ENCODE measurements at places on chromosomes 13 and 19. TPM values are rescaled to one million over a fixed set of nuclear protein-coding genes. Genes with fewer than 3 reads are reported as not detected.

The OR7C1 gene
- polyA plus RNA-seq, result 0.09 TPM

The ERFL gene
- polyA plus RNA-seq, result 0.38 TPM

The ZNF776 gene
- 45.8 TPM for polyA plus RNA-seq

The COG3 gene
- 33.0 TPM for polyA plus RNA-seq

The VAV1 gene
- polyA plus RNA-seq, result 2.0 TPM

The SERPINE3 gene
- 1.2 TPM for polyA plus RNA-seq

- peak; percentile 1 for DNase-seq
These were observed 7.1 kb upstream of the CLPP start for GRCh38 chr19:6354098-6354674.

- DNase-seq, result no peak
These were observed 277 bp downstream of the GIPC1 start for GRCh38 chr19:14495672-14496028.

- no peak for DNase-seq
These were observed 178.7 kb upstream of the PCDH9 start for GRCh38 chr13:67408798-67409197.

DNA sequence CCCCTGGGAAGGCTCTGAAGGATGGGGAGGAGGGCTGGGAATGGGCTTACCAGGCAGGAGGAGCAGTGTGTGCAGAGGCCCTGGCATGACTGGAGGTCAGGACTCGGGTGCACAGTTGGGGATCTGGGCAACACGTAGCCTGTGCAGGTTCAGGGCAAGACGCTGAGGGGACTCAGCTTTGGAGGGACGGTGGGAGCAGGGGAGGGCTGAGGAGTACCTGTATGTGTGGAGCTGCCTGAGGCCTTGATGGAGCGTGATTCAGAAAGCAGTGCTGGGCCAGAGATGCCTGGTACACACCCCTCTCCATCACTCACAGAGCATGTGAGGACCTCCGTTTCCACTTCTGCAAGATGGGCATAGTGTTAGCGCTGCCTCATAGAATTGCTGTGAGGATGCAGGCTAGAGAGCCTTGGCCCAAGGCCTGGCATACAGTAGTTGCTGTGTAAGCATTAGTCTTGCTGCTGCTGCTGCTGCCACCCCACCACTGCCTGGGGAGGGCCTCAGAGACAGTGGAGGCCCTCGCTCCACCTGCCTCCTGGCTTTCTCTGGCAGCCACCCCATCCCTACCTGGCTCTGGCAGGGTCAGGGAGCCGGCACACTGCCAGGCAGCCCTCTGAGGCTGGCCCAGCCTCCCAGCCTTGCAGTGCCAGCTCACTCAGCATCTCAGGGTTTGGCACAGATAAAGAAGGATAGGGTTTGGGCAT lies 2.4 kb downstream of the PAK4 start:
- DNase-seq, result no peak

DNA sequence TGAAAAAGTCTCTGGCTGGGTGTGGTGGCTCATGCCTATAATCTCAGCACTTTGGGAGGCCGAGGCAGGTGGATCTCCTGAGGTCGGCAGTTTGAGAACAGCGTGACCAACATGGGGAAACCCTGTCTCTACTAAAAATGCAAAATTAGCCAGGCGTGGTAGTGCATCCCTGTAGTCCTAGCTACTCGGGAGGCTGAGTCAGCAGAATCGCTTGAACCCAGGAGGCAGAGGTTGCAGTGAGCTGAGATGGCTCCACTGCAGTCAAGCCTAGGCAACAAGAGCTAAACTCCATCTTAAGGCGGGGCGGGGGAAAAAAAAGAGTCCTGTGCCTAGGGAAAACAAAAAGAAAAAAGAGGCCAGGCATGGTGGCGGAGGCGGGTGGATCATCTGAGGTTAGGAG lies 2.2 kb downstream of the ZNF43 start:
- no peak for DNase-seq

DNA sequence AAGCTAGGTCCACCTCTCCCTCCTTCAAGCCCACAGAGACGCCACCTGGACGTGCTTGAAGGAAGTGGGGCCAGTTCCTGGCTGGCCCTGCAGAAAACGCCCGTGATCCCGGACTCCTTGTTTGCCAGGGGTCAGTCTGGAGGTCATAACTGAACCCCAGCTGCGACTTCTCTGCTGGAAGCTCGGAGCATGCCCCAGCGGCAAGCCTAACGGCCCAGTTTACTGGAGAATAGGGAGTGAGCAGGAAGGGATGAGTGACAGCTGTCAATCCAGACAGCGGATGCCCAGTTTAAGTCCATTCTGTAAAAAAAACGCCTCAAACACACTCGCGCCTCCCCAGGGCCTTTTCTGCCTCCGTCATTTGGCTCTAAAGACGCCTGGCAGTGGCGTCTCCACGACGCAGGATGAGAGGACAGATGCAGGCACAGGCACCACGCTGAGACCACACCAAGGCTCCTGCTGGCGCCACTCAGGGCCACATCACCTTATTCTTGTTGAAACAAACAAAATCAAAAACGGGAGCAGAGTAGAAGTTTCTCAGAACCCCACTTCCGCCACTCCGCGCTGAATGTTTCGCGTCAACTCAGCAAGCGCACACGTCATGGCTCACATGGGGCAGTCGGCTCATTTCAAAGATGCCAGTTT lies 57.6 kb downstream of the RASA3 start:
- no peak for DNase-seq

DNA sequence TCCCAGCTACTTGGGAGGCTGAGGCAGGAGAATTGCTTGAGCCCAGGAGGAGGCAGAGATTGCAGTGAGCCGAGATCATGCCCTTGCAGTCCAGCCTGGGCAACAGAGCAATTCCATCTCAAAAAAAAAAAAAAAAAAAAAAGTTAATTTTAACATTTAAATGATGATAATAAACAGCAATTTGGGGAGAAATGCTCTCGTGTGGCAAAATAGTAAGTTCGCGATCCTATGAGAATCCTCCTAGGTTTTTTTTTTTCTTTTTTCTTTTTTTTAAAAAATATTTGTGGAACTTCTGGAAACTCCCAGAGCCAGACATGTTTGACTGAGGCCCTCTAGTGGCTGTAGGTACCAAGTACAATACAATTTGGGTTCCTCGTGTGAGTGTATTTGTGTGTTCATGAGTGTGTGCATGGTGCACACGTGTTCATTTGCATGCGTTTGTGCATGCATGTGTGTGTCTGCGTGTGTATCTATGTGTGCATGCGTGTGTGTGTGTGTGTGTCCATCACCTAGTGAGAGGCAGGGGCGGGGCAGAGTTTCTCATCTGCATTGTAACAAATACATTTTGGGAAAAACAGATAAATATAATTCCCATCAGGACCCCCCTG lies 31.2 kb downstream of the TMPRSS9 start:
- DNase-seq, result no peak

GRCh38 chr13:69461397-69461796 lies 646.2 kb upstream of the ATXN8OS start:
- no peak for DNase-seq

DNA sequence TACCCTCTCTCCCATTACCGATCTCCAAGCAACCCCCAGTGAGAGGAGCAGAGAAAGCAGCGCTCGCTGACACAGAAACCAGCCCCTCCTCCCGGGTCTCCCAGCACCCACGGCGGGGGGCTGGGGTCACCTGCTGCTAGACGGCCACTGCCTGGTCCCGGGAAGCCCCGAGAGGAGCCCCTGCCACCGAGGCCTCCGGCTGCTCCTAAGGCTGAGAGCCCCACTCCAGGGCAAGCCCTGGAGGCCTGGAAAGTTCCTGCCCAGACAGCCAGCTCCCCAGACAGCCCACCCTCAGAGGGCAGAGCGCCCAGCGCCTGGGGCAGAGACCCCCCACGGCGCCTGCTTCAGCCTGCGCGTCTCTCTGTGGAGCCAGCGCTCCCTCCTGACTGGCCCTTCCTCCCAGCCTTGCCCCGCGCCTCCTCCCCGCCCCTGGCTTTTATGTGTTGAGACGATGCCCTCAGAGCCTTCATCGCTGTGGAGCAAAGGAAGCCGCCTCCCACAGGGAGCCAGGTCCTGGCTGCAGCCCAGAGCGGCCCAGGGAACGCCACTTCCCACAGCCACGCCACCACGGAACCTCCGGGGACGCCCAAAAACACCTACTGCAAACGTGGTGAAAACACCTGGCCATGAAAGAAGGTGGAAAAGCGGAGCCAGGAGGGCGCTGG lies 51.1 kb downstream of the MLLT1 start:
- no peak for DNase-seq
